ENCODE measurements at places on chromosomes 3 and 15.

DNA sequence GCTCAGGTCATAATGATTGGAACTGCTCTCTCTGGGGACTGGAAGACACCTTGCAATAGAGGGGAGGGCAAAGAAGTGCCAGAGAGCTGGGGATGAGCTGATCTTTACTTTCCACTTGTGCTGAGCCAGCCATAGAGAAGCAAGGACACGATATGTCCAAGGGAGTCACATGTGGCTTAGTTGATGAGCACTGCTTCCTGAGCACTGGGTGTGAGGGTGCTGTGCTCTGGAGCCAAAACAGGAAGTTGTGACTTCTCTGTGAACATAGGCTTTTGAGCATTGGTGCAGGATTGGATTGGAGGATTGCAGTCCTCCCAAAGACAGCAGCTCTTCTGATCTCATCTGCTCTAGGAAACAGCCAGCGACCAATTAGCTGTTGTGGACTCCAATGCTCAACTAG, 6.7 kb downstream of the PARP14 start:
- DNase-seq: no peak

DNA sequence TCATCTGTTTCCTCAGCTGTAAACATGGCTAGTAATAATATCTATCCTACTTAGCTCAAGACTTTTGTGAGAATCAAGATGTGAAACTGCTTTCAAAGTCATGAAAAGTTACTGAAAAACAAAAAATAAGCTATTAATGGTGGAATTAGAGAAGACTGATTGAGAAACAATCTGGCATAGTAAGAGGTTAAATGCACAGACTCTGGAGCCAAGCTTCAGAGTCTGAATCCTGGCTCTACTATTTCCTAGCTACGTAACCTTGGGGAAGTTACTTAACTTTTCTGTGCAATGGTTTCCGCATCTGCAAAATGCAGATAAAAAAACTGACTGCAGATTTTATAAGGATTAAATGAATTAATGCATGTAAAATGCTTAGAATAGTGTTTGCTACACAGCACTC, 28.8 kb downstream of the LRRFIP2 start:
- DNase-seq: no peak

DNA sequence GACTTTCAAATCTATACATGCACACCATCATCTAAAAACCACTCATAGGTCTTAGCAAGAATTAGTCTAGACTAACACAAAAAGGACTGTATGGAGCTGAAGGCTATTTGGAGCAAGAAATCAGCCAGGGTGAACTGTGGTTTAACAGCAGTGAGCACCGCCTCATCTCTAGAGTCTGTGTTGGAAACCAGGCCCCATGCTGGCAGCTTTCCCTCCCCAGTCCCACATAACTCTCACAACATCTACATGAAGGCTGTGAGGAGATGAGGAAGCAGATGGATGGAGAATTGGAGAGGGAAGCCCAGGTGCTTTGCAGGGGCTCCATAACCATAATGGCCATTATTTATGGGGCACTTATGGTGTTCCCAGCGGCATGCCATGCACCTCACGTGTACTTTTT, 133.2 kb upstream of the TOPAZ1 start:
- DNase-seq: no peak

DNA sequence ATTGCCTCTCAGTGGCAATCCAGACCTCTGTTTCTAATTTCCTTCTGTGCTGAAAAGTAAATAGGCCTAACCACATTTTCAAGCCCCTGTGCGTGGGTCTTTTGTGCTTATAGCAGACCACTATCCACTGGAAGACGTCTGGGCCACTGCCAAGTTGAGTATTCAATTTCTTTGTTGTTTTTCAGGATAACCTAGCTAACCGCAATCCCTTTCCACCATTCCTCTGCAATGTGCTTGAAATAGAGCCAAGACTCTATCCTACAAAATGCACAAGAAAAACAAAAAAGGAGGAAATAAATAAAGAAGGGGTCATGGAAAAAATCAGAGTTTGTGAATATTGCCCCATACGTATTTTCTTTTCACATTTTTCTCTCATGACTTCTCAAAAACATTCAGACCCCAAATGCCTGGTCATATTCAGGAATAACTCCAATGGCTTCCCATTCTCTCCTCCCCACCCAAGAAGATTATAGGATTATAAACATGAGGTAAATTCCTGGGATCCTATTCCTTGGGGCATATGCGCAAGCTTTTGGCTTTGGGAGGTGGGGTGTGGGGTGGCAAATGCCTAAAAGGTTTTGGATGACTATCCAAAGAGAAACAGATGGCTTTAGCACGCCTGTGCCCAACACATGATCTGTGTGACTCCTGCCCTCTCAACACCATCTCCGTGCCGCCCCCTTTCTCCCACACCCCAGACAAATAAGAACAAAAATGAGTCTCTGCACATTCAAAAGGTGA, 217.9 kb upstream of the THBS1 start:
- no peak for DNase-seq

- no peak for DNase-seq
These were observed 43.3 kb downstream of the IL5RA start for GRCh38 chr3:3066910-3067309.

- no peak for DNase-seq
These were observed 29.0 kb upstream of the FURIN start for GRCh38 chr15:90839187-90840071.

GRCh38 chr3:120524171-120524923, 71.8 kb upstream of the NDUFB4 start:
- no peak for DNase-seq

GRCh38 chr15:87269566-87269965, 987.0 kb downstream of the NTRK3 start:
- no peak for DNase-seq

DNA sequence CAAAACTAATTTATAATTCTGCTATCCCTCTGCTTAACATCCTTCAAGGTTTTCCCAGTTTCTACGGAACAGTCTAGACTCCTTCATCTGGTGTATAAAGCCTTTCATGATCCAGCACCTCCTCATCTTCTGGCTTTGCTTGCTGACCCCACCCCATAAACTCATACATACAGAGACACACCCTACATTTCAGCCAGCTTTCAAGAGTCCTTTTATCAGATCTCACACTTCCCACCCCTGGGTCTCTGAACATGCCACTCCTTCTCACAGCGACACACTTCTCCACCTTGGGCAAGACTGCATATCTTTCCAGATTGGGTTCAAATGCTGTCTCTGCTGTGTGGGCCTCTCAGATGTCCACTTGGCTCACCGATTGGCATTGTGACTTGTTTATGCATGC, 166.8 kb upstream of the LPP start:
- DNase-seq: no peak

- no peak for DNase-seq
These were observed 51.6 kb upstream of the DUT start for GRCh38 chr15:48279608-48280007.

- peak; percentile 25 for DNase-seq
These were observed 40.9 kb upstream of the RYK start for GRCh38 chr3:134291319-134292254.

DNA sequence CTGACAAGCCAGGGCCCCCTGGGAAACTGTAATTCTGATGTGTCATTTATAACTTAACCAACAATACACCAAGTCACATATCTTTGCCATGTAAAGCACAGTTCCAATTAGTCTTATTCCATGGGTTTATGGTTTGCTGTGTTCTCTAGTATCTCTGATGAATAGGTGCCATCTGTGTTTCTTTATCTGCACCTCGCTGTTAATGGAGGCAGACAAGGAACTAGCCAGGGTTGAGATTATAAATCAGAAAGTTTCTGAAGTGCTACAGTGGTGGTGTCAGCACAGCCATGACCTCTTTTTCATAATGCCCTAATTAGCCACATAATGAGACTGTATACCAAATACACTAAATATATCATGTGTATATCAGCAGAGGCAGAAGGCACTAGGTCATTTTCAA, 866.4 kb downstream of the PLOD2 start:
- no peak for DNase-seq

DNA sequence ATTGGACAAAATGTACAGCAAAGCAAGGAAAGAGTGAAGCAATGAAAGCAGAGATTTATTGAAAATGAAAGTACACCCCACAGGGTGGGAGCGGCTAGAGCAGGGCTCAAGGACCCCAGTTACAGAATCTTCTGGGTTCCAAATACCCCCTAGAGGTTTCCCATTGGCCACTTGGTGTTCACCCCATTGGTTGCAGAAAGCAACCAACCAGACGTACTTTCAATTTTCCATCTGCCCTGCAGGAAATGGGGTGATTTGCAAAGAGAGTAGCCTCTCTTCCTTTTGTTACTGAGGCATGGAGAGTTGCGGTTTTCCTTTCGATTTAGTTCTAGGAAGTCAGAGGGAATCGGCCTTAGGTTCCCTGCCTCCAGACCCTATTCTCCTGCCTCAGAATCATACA, 2.4 kb downstream of the PML start:
- DNase-seq: no peak

- no peak for DNase-seq
These were observed 60.1 kb upstream of the VILL start for GRCh38 chr3:37930495-37930894.

DNA sequence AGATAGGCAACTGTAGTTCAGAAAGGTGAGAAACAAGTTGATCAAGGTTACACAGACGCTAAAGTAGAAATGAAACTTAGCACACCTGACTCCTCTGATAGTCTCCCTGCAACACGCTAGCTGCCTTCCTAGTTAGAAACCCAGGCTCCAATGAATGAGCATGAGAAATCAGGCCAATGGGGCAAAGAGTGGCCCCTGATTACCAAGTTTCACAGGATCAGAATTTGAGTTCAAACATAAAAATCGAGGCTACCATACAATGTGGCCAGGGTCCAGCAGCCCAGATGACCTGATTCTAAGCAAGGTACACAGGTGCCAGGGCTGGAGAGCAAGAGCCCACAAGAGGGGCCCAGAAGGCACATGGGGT, 7.7 kb downstream of the PLD1 start:
- DNase-seq: no peak

DNA sequence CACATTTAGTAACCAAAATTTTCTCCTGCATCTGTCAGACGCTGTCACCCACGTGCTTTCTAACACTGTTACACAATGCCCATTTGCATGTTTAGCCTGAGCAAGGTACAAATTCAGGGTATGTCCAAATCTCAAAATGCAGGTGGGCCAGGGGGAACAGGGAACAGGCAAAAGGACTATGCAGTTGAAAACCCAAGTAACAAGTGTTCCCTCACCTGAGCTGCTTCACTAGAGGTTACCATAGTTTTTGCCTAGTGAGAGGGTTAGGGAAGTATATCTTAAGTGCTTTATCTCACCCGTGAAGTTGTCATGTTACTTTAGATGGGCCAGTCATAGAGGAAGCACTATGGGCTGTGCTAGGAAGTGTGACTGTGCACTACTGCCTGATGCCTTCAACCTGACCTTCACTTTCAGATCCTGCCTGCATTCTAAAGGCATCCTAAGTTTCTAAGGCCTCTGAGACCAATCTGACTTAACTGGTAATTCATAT, 6.0 kb upstream of the TMEM87A start:
- no peak for DNase-seq

DNA sequence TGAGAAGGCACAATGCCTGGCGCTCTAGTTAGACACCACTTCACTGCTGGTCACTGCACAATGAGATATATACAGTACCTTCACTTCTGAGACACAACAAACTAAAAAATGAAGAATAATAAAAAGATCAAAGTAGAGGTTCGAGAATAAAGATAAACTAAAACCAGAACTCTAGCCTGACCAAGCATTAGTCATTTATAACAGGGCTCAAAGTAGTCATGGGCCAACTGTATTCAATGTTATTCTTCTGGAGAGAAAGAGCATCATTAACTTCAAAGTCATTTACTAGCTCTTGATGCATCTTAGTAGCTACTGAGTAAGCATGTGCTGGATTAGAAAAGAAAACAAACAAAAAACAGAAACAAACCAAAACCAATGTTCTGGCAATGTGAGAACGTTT, 145.2 kb downstream of the SSR3 start:
- no peak for DNase-seq

DNA sequence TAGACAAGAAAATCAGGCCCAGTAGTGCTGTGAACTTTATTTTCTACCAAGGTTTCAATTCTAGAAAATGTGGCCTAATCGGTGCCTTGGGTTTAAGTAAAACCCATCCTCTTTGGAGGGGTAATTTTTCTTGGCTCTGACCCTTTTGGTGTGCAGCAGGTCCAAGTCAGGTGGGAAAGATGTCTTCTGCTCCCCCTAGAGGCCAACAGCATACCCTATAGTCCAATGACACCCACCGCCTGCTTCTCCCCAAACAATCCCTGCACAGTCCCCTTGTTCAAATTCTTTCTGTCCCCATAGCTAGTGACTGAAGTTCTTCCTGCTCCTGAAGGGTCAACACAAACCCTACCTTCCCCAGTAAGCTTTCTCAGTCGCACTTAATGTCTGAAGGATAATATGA, 261.8 kb upstream of the GOLGA6L4 start:
- no peak for DNase-seq

DNA sequence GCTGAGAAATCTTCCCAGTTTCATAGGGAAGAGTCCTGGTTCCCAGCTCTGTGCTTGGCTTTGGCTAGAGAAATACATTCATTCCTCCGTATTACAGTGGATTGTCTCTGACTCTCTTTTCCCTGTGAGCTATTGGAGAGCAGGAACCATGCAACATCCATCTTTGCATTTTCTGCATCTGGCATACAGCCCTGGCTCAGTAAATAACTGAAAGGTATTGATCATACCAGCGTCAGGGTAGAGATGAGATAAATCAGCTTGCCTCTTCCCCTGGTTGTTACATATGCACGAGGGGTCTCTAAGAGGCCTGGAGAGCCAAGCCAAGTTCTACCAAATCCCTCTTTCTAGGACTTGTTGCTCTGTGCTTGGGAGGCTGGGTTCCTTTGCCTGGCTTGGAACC, 35.2 kb downstream of the FOXB1 start:
- no peak for DNase-seq

- DNase-seq: no peak
These were observed 116.3 kb upstream of the MEF2A start for GRCh38 chr15:99449514-99449913.

GRCh38 chr3:134721214-134721613, 70.4 kb upstream of the KY start:
- DNase-seq: no peak

GRCh38 chr15:61871926-61872522, 188.2 kb downstream of the VPS13C start:
- DNase-seq: no peak
